RPMI8226 (cell line): ENCODE measurements at places on chromosomes 7 and 10.

DNA sequence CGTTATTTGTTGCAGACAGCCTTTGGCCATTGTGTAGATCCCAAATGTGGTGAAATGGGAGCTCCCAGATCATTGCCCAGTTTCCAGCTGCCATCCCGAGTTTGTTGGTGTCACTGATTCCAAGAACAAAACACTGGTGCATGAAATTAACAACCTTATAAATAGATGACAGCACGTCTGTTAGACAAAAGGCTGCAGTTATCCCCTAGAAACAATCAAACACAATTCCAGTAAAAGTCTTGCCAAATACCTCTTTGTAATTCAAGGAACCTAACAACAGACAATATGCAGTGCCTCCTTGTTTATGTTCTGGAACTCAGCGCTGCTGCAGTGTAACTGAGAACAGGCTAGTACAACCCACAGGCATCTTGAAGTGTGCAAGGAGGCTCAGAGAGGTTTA is 404.5 kb downstream of the PAXIP1 start:
- no peak for DNase-seq

- DNase-seq = no peak
These were observed 90.9 kb upstream of the NPS start for GRCh38 chr10:127458016-127458810.

DNA sequence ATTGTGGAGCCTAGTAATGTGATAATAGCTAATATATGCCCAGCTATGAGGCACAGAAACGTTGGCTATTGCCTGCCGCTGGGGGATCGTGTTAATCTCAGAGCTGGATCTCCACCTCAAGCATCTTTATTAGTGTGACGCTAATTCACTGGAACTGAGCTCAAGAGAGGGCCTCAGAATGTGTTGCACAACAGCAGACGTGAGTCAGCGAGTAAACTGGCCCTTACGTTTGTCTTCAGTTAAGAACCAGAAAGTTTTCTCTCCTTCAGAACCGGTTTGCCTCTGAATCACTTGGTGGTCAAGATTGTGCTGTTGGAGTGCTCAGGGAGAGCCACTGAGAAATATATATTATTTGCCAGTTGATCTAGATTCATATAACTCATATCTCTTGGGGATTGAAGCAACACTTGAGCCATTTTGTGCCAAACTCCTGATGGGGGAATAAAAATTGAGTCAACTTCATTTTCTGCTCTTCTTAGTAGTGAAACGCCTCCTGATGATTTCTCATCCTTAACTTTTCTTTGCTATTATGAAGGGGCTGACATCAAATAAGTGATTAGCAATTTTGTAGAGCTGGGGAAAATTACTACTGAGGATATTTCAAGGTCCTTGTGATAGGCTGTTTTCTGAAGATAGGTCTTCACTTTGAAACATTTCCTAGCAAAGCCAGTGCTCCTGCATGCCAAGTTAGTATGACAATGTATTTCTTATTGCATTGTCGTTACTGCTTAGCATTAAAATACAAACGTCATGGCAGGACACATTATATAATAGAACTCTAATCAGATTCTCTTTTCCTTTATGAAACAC is 22.3 kb downstream of the BZW2 start:
- DNase-seq = no peak

- no peak for DNase-seq
These were observed 176.4 kb upstream of the PTN start for GRCh38 chr7:137519947-137520346.

GRCh38 chr7:38545977-38546376 is 85.2 kb downstream of the AMPH start:
- DNase-seq = no peak

DNA sequence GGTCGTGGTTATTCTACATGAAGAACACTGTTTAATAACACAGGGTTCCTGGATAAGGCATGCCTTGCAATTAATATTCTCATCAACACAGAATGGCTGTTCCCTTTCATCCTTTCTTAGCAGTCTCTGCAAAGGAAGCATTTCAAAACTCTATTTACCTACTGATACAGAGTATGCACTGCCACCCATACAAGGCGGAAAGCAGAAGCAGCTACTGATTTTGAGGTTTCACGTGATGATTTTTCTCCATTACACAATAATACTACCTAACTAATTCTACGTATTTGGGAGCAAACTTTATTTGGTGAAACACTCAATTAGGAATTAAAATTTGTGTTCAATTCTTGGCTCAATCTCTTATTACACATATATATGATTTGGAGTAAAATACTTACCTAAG is 43.0 kb upstream of the COL1A2 start:
- no peak for DNase-seq

GRCh38 chr7:69714886-69715576 is 116.8 kb downstream of the AUTS2 start:
- no peak for DNase-seq

DNA sequence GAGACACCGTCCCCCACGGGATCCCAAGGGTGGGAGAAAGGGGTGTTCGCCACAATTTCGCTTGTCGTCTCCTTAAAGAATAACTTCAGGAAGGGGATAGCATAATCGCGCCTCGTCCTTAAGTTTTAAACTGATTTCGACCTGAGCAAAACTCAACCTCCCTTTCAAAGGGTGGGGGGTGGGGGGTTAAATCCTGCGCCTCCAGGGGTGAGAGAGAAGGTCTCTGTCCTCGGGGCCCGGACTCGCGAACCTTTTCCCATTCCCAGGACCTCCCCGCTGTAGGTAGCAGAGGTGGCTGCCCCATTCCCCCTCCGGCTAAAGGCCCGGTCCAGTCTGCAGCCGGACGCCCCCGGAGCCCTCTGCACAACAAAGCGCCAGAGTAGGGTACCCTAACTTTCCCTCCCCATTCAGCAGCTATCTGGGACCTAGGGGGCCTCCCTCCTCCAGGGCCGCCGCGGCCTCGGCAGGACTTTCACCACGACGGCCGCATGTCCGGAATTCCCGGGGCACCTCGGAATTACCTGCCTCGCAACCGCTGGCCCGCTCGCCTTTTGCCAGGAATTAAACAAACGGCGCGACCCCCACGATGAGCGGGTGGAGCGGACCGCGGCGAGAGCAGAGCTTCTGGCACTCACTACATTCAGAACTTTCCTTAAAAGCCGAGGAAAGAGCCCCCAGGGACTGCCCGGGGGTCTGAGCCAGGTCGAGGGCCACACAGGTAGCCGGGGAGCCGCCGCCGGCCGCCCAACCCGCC is 1.7 kb downstream of the CDK6 start:
- DNase-seq = peak; percentile 33

DNA sequence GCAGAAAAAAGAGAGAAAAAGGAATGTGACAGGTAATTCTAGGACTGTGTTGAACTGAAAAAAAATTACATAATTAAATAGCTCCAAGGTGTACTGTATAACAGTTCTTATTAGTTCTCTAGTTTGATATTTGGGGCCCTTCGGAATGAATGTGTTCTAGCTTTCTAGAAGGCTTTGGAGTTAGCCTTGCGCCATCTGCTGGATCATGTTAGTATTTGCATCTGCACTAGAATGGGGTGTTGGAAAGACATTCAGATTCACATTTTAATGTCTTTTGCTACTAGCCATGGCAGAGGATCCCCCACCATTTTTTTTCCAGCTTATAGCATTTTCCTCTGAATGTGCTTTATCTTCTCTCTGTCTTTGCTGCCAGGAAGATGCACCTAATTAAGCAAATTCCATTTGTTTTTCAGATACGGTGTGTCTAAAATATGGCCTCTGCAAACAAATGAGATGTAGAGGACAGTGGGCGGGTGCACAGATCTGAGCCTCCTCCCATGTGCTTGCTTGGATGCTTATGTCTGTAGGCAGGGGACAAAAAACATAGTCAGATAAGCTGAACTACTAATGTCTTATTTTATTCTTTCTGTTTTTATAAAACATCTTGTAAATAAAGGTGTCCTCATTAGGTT is 238.5 kb downstream of the PHF14 start:
- peak; percentile 71 for DNase-seq

- no peak for DNase-seq
These were observed 52.2 kb downstream of the MAGI2 start for GRCh38 chr7:79401254-79401653.

- no peak for DNase-seq
These were observed 98.3 kb downstream of the PTN start for GRCh38 chr7:137245186-137245585.

DNA sequence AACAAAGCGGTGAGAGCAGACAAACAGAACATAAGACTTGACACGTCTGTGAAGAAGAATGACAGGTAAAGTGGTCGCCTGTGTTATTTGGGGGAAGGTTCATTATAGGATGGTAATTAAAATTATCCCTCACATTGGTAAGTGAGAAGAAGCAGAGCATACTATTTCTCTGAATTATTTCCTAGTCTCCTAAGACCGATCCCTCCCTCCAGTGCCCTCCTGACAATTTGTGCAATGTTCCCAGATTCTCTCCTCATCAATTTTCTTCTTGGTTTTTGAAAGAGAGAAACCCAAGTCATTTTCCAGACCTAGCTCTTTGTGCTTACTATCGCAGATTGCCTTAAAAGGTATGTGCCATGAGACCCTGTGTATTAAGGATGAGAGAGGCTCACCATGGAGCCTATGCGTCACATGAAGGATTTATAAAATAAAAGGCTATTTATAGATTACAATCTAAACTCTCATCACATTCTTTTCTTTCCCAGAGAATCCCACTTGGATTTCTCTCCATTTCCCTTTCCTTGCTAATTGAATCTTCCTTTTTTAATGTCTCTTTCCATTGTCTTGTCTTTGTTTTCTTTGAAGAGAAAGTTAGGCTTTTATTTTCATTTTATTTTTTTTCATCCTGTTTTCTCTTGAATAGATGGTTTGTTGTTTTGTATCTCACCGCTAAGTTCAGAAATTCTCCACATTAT is 112.0 kb downstream of the PPP1R3A start:
- no peak for DNase-seq

DNA sequence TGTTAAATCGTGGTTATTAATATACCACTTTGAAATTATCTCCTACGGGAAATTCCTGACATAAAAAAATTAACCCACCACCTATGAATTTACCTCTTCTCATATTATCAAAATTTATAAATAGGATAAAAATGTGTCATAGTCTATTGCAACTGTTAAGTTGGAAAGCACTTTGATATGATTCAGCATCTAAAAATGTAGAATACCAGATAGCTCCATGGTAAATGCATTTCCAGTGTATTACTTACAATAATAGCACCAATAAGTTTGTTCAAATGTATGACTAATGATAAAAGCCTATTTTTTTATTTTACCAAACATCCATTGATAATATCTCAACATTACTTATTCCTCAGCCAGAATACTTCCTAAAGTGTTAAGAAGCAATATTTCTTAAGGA is 13.6 kb upstream of the KCND2 start:
- no peak for DNase-seq

- no peak for DNase-seq
These were observed 133.9 kb upstream of the FEZF1 start for GRCh38 chr7:122438492-122438891.

DNA sequence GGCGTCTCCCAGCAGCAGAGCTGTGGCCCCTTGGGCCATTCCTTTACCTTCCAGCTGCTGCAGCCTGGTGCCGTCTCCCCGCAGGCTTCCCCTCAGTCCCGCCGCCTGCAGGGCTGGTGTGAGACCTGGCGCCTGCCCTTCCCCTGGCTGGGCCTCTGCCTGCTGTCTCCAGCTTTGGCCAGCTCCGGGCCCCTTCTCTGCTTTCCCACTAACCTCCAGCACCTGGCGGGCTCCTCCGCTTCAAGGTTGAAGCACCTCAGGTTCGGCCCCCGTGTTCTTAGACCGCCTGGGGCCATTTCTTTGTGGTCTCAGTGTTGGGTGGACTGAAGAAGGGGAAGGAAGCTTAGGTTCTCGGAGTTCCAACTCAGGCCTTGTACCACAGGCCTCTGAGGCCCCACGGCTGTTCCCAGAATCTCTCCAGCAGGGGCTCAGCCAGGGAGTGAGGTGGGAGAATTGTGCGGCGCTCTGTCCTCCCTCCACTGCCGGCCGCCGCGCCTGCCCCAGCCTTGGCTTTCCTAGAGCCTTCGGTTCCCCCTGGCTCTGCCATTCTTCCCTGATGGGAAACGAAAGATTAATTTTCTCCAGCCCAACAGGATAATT is 30.3 kb downstream of the GBX1 start:
- DNase-seq = no peak

- DNase-seq = peak; percentile 44
These were observed 8.4 kb downstream of the MLXIPL start for GRCh38 chr7:73615886-73616285.

DNA sequence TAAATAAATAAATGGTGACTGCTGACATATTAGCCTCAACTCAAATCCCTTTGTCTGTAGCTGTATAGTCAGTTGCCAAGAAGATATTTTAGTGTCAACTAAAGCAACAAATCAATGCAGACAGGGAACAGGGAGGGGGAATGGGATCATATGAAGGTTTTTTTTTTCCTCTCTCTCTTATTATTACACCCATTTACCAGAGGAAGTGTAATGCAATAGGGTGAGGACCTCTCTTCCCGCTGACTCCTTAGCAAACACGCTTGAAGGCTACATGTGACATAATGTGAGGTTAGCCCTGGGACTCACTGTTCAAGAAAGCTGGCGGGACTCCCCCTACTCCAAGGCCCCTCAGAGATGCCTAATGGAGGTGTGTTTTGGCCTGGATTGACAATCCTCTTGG is 88.2 kb downstream of the CHRM2 start:
- no peak for DNase-seq

DNA sequence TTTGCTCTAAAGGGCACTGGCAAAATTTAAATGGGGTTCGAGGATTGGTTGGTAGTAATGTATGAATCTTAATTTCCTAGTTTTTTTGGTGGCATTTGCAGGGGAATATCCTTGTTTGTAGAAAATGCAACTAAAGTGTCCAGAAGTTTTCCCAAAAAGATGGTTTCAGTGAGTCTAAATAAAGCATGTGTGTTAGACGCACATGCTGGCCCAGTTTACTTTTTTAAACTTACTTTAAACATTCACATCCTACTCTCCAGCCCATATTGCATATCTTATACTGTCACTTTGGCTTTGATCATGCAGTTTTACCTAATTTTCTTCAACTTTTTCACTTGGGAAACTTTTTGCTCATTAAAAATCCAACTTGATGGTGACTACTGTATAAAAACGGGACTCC is 744.0 kb upstream of the CELF2 start:
- no peak for DNase-seq
